ENCODE measurements at places on chromosomes 1 and 21.

GRCh38 chr1:32240140-32240951, 6.7 kb upstream of the FAM167B start:
- DNase-seq = no peak

- no peak for DNase-seq
Observed at GRCh38 chr1:151512326-151512725, 1.1 kb downstream of the CGN start.

DNA sequence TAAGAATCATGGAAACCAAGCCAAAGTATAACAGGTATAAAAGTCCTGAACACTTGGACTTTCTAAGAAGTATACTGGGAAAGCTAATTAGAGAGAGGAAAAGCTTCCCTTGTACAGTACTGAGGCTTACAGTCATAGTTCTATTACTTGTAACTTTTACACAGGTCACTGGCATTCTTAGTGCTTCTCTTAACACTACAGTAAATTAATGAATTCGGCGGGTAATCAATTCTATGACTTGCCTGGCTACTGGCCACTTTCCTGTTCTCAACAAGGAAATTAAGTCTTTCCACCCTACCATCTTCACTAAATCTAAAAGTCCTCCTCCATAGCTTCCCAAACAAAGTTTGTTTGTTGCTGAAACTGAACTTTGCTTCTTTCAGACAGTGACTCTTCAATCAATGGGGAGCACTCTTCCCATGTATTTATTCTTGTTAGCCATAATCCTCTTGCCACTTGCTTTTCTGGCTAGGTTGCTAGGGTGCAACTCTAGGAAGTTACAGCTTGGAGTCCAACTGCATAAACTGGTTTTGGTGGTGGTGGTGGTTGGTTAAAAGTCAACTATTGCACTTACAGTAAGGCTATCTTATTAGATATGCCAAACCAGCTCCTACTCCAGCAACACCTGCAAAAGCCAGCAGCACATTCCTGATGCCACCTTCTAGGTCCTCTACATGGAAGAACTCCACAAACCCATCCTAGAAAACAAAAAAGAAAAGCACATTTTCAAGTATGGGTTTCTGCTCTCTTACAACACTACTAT, 2.4 kb downstream of the MCL1 start:
- DNase-seq = no peak

DNA sequence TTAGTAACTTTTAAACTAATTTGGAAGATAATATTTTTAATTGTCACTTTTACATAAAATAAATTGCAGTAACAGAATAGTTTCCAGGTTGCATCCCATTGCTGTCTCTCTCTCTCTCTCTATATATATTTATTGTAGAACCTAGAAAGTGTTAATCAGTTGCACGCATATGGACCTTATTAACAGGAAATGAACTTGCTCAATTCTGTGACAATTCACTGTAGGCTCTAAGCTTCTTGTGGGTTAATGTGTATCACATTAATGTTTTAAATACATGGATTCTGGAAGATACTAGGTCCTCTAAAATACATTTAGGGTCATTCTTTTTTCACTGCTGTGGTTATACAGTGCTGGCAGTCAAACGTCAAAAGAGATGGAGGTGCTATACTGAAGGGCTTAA, 33.1 kb downstream of the LRRC71 start:
- no peak for DNase-seq

DNA sequence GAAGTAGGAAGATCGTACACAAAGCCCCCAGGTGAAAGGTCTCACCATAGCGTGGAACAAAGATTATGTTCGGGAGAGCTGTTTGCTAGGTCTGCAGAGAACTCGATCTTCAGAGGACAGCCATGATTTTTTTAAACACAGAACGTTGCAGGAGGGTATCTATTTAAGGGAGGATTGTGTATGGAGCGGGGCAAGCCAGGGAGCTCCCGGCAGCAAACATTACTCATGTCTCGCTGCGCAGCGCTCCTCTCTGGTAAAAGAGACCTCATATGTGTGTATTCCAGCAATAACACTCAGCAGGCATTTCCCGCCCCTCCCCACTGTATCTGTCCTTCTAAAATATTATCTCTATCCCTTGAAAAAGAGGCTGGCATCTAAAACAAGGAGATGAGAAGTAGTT, 2.7 kb downstream of the GLIS1 start:
- DNase-seq = no peak

- DNase-seq = no peak
Observed at GRCh38 chr1:116587501-116588227, 16.8 kb upstream of the CD58 start.

DNA sequence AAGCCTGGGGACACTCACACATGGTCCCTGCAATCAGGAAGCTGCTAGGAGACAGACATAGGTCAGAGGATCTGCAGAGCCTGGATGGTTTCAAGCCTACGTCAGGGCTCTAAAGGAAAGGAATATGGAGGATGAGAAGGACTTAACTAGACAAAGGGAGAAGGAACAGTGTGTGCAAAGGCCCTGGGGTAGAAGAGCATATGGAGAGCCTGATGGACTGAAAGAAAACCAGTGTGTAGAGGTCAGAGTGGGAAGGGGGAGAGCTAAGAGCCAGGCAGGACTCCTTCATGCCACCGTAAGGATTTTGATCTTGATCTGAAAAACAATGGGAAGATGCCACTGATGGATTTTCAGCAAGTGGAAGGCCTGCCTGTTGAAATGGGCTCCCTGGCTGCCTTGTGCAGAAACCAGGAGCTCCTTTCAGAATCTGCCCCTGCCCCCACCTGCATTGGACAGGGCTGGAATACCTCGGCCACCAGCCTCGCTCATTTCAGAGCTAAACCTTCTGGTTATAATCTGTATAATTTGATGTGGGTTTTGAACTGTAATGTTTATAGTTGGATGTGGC, 8.6 kb downstream of the FHAD1 start:
- no peak for DNase-seq

DNA sequence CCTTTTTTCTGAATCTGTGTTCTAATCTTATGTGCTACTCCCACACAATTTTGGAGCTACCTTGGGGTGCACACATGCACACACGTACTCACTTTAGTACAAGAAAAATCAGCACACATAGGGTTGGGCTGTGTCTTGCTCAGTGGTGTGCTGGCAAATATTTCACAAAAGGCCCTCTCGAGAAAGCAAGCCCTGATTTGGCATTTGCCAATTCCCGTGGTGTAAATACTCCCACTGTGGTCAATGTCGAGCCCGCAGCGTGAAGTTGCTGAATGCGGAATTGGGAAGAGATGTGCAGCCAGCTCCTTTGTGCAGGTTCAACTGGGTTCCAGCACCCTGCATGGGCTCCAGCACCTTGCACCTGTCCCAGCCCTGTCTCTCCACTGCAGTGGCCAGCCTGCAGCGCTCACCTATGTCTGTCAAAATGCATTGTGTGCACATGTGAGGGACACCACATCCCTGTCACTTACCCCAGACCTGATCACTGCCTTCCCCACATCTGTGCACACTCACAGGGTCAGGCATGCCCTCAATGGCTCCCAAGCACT, 78.4 kb upstream of the WNT4 start:
- DNase-seq = no peak

- no peak for DNase-seq
Observed at GRCh38 chr1:34784751-34785221, 3.8 kb downstream of the GJB3 start.

DNA sequence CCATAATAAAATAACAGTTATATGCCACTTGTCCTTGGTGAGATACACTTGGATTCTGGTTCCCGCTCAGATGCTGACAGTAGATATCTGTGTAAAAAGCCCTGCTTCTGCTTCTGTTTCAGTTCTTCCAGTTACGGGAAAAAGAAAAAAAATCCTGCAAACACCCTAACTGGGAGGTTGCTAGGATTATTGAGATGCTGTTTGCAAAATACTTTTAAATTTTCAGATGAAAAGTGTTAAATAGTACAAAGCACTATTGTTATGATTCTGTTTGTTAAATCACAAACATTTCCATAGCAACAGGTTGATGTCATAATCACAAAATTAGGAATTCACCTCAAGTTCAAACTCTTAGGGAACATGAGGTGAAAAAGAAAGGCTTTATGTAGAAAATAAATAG, 232.3 kb downstream of the HMCN1 start:
- DNase-seq = no peak

DNA sequence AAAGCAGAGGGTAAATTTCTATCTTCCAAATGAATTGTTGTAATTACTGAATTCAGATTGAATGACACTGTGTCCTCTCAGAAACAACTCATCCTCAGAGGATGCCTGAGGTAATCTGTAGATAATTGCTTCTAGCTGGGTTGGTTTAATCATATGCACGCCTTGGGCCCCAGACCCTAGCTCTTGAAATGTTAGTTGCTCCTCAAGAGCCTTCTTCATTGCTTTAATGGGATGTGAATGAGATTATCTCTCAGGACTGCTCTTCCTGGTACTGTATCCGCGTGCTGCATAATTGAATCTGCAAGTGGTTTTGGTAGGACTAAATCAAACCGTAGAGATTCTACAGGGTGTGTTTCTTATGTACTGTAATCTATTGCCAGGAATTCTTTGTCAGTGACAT, 569.3 kb upstream of the NEGR1 start:
- DNase-seq = no peak

GRCh38 chr1:23838401-23838866, 13.2 kb upstream of the HMGCL start:
- DNase-seq = peak; percentile 18

- DNase-seq = no peak
Observed at GRCh38 chr1:115879977-115880376, 39.1 kb upstream of the NHLH2 start.

- DNase-seq = no peak
Observed at GRCh38 chr1:85313888-85314696, 37.7 kb upstream of the BCL10 start.

- no peak for DNase-seq
Observed at GRCh38 chr1:183673605-183674323, 20.6 kb upstream of the APOBEC4 start.

- DNase-seq = no peak
Observed at GRCh38 chr1:25631750-25632485, 15.3 kb downstream of the MAN1C1 start.

DNA sequence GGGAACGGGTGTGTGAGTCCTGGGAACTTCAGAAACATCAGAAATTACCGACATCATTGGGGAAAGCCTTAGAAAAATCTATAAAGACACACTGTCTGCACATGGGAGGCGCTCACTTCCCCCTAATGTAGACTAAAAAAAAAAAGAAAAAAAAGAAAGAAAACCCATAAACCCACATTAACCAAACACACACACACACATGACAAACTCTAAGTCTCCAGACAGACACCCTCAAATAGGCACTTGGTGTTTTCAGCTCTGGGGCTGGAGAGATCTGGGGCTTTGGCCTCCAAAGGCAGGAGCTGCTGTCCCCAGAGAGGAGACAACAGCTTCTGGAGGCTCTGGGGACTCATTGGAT, 13.2 kb upstream of the SDHB start:
- DNase-seq = no peak

DNA sequence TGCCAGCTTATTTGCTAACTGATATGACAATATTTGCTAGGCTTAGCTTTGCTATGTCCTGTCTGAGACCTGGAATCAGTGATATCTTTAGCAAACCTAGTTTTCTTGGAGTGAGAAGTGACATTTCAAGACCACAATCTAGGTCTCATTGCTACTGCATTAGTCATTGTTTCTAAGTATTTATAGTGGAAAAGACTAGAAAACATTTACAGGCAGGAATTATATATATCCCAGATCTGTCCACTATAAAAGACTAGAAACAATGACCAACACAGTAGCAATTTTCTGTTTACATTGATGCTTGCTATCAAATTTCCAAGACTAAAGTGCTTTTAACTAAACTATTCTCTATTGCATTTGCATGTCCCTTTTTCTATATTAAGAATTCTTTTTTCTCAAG, 5.0 kb upstream of the RGS18 start:
- DNase-seq = no peak

DNA sequence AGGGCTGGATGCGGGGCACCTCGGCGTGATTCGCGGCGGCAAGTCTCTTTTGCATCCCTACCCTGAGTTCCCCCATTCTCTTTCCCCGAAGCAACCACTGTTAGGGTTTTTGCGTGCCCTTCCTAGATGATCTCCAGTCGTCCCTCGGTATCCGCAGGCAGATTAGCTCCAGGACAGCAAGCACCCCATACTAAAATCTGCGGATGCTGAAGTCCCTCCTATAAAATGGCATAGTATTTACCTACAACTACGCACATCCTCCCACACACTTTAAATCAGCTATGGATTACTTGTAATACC, 22.8 kb upstream of the CFAP126 start:
- no peak for DNase-seq

- no peak for DNase-seq
Observed at GRCh38 chr1:183567584-183567983, 22.7 kb downstream of the NCF2 start.

DNA sequence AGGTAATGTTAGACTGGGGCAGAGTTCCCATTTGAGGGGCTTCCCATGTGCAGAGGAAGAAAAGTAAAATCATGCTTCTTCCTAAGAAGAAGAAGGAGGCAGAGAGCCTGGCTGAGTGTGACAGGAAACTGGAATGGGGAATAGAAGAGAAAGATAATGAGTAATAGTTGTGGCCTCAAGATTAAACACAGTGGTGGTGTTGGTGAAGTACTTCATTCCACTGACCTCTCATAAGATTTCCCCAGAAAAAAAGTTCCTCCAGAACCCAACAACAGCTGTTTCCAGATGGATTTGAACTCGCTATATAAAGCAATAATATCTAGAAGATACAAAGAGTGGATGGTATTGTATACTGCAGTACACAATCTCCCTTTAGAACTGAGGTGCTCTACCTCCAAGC, 13.0 kb downstream of the RGS1 start:
- DNase-seq = no peak
